ENCODE measurements at places on chromosomes 7 and 10. TPM values are rescaled to one million over a fixed set of nuclear protein-coding genes. Genes with fewer than 3 reads are reported as not detected.

DNA sequence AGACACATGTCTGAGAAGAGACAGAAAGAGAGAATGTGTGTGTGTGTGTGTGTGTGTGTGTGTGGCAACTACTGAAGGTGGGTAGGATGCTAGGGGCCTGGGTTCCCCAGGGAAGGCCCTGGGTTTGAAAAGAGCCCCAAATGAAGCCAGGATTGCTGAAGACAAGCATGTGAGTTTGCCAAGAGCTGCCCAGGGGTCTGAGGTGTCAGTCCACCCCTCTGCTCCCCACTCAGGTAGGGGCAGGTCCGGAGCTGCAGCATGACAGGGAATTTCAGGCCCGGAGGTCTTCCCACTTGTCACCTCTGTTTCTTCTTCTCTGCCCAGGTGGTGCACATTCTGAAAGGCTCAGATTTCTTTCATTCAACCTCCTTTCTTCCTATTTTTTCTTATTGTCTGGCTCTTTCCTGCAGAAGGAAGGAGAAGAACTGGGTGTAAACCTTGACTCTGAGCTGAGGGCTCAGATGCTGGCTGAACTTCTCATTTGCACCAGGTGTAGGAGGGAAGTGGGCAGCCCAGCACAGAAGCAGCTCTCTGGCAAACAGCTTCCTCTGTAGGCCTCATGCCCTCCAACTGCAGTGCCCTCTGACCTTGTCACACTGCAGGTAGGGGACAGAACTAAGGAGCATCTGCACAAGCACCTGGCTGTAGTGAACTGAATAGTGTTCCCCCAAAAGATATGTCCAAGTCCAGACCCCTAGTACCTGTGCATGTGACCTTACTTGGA, 79.6 kb upstream of the LRRC4 start:
- no peak for DNase-seq

DNA sequence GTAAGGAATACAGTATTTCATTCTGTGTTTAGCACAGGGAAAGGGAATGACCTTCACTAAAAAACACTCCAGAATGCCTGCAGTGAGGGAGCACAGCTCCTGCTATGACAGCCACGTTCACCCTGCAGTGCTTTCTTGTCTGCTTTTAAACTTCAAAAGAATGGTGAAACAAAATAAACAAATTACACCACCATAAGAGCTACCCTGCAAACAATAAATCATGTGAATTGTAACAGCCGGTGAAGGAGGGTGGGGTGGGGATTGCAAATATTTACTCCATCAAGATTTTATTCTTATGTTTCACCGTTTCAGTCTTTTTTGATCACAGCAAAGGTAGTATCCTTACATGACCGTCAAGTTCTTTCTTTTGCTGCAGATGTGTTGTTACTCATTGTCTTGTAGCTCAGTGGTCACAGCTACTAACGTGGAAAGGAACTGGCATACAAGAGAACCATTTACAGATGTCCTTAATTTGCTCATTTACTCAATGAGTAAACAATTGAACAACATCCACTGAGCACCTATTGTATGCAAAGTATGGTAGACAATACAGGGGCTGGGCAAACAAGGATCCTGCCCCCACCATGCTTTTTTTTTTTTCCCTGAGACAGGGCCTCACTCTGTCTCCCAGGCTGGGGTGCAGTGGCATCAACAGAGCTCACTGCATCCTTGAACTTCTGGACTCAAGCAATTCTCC, 4.1 kb upstream of the CHN2 start:
- DNase-seq: no peak

- DNase-seq: no peak
Measured at GRCh38 chr10:25028711-25029110, 12.3 kb downstream of the THNSL1 start.

DNA sequence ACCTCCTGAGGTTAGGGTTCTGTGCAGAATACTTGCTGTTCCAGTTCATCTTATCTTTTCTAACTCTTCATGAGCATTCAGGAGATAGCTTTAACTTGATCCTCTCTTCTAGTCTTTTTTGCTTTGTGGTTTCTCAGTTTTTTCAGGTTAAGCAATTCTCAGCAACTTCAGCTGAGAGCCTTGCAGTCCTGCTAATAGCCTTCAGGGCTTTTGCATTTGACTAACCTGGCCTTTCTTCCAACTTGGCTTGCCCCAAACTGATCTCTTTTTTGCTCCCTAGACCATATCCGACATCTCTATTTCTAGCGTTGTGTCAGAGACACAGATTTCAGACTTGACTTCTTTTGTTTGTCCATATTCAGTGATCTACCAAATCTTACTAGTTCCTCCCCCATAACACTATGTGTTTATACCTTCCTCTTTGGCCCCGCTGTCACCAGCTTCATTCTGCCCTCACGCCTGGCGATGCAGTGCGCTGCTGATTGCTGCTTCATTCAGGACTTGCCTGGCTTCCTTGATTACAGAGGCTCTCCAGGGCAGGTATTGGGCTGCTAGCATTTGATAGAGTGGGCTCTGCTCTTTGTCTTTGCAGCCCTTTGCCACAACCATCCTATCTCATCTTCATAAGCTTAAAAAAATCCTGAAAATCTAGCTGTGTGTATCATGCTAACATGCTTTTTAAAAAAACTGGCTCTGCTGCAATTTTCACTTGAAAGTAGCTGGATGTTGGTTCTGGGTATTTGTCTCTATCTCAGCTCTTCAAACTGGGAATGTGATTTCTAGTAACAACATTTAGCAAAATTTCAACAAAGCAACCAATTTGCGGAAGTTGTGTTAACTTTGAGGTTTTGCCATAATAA, 9.6 kb downstream of the CUL1 start:
- DNase-seq: no peak

- DNase-seq: no peak
Measured at GRCh38 chr7:125661677-125662076, 732.1 kb upstream of the POT1 start.

- peak; percentile 7 for DNase-seq
Measured at GRCh38 chr7:15891151-15891881, 204.8 kb upstream of the MEOX2 start.

- DNase-seq: no peak
Measured at GRCh38 chr7:150337659-150338081, 3.8 kb downstream of the RARRES2 start.

GRCh38 chr7:11702938-11703337, 129.1 kb downstream of the THSD7A start:
- no peak for DNase-seq

- no peak for DNase-seq
Measured at GRCh38 chr10:68655620-68656126, 65.4 kb upstream of the CCAR1 start.

GRCh38 chr10:123888256-123888655, 3.4 kb downstream of the CPXM2 start:
- no peak for DNase-seq

- peak; percentile 28 for DNase-seq
Measured at GRCh38 chr10:22086730-22087401, 83.3 kb upstream of the DNAJC1 start.

- DNase-seq: no peak
Measured at GRCh38 chr7:44441079-44441478, 49.4 kb downstream of the NUDCD3 start.

DNA sequence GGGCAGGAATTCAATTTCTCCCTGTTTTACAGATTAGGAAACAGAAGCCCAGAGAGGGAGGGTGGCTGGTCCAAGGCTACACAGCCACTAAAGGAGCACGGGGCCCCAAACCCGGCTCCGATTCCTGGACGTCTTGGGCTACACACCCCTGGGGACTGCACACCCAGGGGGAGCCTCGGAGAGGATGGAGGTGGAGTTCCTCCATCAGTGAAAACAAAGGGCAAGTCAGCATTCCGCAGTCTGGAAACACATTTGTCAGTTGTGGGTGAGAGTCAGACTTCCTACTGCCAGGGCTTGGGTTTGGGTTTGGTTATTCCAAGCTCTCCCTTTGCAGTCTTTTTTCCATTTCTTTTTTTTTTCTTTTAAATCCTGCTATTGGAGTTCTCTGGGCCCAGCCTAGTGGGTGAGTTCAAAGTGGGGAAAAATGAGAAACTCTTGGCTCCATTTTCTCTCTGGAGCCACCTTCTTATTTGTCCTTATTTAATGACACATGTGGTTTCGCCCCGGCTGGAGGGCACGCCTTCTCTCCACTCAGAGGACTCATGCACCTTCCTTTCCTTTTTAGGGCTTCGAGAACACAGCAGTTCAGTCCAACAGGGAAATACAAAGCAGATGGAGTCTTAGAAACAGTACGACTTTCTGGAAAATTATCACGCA, 59.9 kb upstream of the AQP1 start:
- peak; percentile 57 for DNase-seq

DNA sequence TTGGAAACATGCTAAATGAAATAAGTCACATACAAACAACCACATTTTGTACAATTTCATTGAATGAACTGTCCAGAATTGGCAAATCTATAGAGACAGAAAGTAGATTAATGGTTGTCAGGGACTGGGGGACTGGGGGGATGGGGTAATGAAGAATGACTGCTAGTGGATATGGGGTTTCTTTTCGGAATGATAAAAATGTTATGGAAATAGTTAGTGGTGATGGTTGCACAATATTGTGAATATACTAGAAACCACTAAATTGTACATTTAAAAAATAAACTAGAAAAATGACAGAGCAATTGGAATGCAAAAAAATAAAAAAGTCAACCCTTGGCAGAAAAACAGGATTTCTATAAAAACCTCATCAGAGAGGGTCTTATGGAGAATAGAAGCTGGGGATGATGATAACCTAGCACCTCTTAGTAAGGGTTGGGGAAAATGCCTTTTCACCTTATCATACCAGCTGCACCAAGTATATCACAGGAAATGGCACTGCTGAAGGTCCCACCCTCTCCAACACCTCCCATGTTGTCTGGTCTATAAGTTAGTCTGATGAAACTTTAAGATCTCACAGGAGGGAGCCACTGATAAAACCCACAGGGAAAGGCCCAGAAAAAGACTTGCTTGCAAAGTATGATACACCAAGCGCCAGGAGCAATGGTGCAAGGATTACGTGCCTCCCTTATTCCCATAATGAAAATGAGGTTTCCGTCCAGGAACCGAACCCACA, 23.1 kb upstream of the JAZF1 start:
- DNase-seq: peak; percentile 20

- DNase-seq: no peak
Measured at GRCh38 chr7:716636-717035, 9.9 kb upstream of the DNAAF5 start.

GRCh38 chr7:73433924-73434700, 534 bp downstream of the FZD9 start:
- DNase-seq: no peak

DNA sequence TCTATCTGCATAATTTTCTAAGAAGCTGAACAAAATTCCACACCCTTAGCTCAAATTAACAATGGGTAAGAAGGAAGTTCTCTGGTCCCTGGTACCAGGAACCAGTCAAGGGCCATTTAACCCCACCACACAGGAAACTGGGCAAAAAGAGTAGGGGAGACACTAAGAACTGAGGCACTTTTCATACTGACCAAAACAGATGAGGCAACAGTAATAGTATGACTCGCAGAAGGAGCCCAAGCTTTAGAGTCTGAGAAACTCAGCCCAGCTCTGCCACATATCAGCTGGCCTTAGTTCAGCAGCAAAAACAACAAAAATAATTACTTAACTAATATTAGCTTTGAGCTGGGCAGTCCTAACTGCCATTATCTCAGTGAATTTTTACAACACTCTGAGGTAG, 221.2 kb downstream of the FAM107B start:
- no peak for DNase-seq

TMEM270 gene
- polyA plus RNA-seq: not detected

TMEM176B gene
- polyA plus RNA-seq: not detected

TAS2R5 gene
- 0.64 TPM for polyA plus RNA-seq

THAP5 gene
- polyA plus RNA-seq: 10.1 TPM

PTPN12 gene
- polyA plus RNA-seq: 30.8 TPM

RELN gene
- 4.3 TPM for polyA plus RNA-seq

CYP3A4 gene
- polyA plus RNA-seq: not detected
